Activated T-cell treated with anti-CD3 and anti-CD28 coated beads, Interleukin-2, amount 50 U/mL, for 72 hours (primary cell): ENCODE measurements at places on chromosomes 4 and X. TPM values are rescaled to one million over a fixed set of nuclear protein-coding genes. Genes with fewer than 3 reads are reported as not detected.

LONRF3 gene
- total RNA-seq = 3.3 TPM

PNMA5 gene
- total RNA-seq = 0.16 TPM

GRCh38 chr4:127138586-127138985 lies 494.2 kb upstream of the INTU start:
- H3K27me3 ChIP-seq = no peaks in the 10 kb centered on the region
- no peak overlapping the region for H3K27ac ChIP-seq
- no peaks in the 10 kb centered on the region for H3K4me1 ChIP-seq
- no peak overlapping the region for H3K4me3 ChIP-seq

DNA sequence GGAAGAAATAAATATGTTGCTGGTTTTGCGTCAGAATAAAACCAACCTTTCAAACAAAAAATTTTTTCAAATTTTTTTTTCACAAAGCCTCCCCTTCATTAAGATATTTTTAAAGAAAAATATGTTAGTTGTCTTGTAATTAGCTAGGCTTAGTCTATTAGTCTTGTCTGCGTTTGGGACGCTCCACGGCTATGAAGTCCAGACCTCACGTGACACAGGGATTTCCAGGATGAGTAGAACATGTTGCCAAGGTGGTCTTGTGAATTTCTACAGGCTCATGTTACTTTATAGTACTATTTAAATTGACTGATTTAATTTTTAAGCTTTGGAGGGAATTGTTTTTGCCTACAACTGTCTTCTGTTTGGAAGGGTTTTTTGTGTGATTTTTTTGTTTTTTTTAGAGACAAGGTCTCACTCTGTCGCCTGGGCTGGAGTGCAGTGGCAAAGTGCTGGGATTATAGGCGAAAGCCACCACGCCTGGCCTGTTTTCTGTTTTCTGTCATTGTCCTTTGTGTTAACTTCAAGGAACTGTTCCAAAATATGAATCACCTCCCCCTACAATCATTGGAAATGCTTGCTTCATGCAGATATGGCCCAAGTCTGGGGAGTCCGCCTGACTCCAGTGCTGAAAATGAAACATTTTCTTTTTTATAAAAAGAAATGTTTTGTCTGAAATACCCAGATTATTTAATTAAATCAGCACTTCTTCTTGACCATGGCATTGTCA lies 26.2 kb downstream of the TMEM144 start:
- H3K4me3 ChIP-seq = no peak overlapping the region
- no peak for DNase-seq
- H3K36me3 ChIP-seq = no peaks in the 10 kb centered on the region
- H3K27me3 ChIP-seq = no peaks in the 10 kb centered on the region

DNA sequence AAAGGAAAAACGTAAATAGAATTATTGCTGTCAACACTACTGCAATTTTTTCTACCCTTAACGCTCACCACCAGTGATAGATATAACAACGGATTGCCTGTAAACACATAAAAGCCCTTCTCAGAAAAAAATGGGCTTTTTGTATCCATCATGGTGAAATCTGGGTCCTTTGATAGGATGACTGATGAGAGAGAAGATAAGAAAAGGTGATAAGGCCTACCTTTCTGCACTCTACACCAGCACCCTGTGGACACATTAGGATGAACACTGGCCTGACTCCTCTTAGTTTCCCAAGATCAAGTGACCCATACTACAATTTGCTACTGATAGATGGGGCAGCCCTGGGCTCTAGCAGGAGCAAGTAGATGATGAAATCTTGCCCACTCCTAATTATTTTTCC lies 112.3 kb upstream of the RAP2C start:
- H3K27ac ChIP-seq = no peak overlapping the region
- H3K4me3 ChIP-seq = no peak overlapping the region
- no peak for DNase-seq
- H3K36me3 ChIP-seq = no peaks in the 10 kb centered on the region
- no peaks in the 10 kb centered on the region for H3K4me1 ChIP-seq

PAGE1 gene
- not detected for total RNA-seq

PDZD4 gene
- 0.82 TPM for total RNA-seq

C4orf46 gene
- total RNA-seq = 26.2 TPM

GRCh38 chr4:37244583-37245390 lies at the start of gene NWD2:
TSS of gene NWD2 (plus strand) at chr4:37244743. CDS start at chr4:37245068, 325 bp downstream.
- no peak within 1 kb of the TSS for H3K27ac ChIP-seq
- no peaks in the 10 kb centered on the region for H3K4me1 ChIP-seq
- no peak for DNase-seq
- H3K4me3 ChIP-seq = no peak within 1 kb of the TSS
- peaks cover 64% of the 10 kb centered on the region for H3K27me3 ChIP-seq
- H3K36me3 ChIP-seq = no peaks in the 10 kb centered on the region

GLRA2 gene
- not detected for total RNA-seq

- no peak for DNase-seq
- H3K27me3 ChIP-seq = no peaks in the 10 kb centered on the region
- no peaks in the 10 kb centered on the region for H3K36me3 ChIP-seq
- no peak overlapping the region for H3K27ac ChIP-seq
- H3K4me3 ChIP-seq = no peak overlapping the region
Observed at GRCh38 chr4:65521666-65522065, 148.6 kb downstream of the EPHA5 start.

DNA sequence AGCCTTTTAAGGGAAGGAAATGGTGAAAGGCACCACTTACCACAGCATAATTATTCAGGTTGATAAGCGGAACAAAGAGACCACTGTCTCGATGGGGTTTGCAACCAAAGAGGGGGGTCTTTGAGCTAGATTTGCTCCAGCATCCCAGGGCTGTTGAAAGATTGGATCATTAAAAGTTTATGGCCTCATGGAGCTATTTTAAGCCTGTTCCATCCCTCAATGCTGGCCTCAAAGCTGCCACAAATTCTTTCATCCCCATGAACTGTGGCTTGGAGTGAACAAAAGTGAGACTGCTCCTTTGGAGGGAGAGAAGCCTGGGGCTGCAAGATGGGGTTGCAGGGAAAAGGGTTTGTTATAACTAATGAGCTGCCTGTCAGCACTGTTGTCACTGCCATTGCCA lies 209.8 kb downstream of the RTL9 start:
- no peaks in the 10 kb centered on the region for H3K4me1 ChIP-seq
- H3K27me3 ChIP-seq = peaks cover 21% of the 10 kb centered on the region
- no peak for DNase-seq
- H3K36me3 ChIP-seq = no peaks in the 10 kb centered on the region
- H3K27ac ChIP-seq = no peak overlapping the region

DNA sequence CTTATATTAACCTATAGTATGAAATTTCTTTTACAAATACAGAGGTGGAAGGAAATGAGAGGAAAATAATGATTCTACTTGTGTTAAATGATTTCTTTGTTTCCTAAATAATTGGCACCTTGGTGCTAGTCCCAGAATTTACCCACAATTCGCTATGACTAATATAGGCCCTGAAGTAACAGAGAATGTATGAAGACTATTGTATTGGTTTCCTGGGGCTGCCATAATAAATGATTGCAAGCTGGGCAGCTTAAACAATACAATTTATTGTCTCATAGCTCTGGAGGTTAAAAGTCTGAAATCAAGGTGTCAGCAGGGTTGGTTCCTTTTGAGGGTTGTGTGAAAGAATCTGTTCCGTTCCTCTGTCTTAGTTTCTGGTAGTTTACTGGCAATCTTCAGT lies 74.8 kb upstream of the GPRIN3 start:
- H3K27ac ChIP-seq = no peak overlapping the region
- H3K27me3 ChIP-seq = peaks cover 5% of the 10 kb centered on the region
- peaks cover 5% of the 10 kb centered on the region for H3K36me3 ChIP-seq
- no peak for DNase-seq
- no peak overlapping the region for H3K4me3 ChIP-seq
- H3K4me1 ChIP-seq = no peaks in the 10 kb centered on the region

FRMPD4 gene
- total RNA-seq = not detected

- DNase-seq = no peak
- no peaks in the 10 kb centered on the region for H3K27me3 ChIP-seq
- H3K4me1 ChIP-seq = no peaks in the 10 kb centered on the region
- H3K4me3 ChIP-seq = no peak overlapping the region
- H3K27ac ChIP-seq = no peak overlapping the region
- H3K36me3 ChIP-seq = no peaks in the 10 kb centered on the region
Observed at GRCh38 chr4:27921231-27921630, 1060.6 kb downstream of the STIM2 start.

GRCh38 chr4:150321113-150321512 lies 242.9 kb downstream of the DCLK2 start:
- DNase-seq = no peak
- H3K4me3 ChIP-seq = no peak overlapping the region
- no peaks in the 10 kb centered on the region for H3K27me3 ChIP-seq
- H3K4me1 ChIP-seq = peaks cover 14% of the 10 kb centered on the region

GRCh38 chr4:133156096-133156495 lies 7.0 kb downstream of the PCDH10 start:
- H3K27me3 ChIP-seq = peaks cover 24% of the 10 kb centered on the region
- H3K4me3 ChIP-seq = no peak overlapping the region
- no peak overlapping the region for H3K27ac ChIP-seq
- no peak for DNase-seq

GLRB gene
- not detected for total RNA-seq

PAGE3 gene
- not detected for total RNA-seq

DNA sequence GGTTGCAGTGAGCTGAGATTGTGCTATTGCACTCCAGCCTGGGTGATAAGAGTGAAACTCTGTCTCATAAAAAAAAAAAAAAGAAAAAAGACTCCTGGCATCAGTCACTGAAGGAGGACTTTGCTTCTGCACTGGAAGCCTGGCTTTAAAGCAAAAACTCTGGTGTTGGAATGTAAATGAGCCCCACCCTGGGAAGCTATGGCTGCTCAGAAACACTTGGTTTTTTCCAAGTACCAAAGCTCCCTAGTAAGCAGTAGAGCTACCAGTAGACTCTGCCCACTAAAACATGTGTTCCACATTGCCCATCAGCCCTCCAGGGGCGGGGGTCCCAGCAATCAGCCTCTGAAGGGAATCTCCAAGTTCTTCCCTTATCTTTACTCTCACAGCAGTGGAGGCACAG lies 154.4 kb downstream of the SHROOM3 start:
- H3K4me3 ChIP-seq = no peak overlapping the region
- H3K4me1 ChIP-seq = peaks cover 7% of the 10 kb centered on the region
- no peak overlapping the region for H3K27ac ChIP-seq
- DNase-seq = no peak
- H3K27me3 ChIP-seq = peaks cover 59% of the 10 kb centered on the region

GRCh38 chr4:143341186-143341755 lies 4.6 kb downstream of the GAB1 start:
- H3K36me3 ChIP-seq = peaks cover 2% of the 10 kb centered on the region
- no peak overlapping the region for H3K4me3 ChIP-seq
- DNase-seq = no peak
- peaks cover 51% of the 10 kb centered on the region for H3K27me3 ChIP-seq

DNA sequence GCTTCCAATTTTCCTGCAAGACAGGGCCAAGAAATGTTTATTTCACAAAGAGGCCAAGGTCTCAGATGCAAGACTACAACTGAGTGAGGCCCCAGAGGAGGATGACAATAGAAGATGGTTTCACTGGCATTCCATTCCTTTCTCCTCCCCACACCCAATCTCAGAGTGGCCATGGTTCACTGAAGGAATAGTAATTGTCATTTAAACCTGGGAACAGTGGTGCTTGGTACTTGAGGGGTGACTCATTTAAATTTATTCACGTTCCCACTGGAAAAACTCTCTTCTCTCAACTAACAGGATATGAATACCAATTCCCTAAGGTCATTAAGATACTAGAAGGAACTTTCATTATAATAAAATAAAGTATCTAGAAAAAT lies 35.3 kb upstream of the CXCL8 start:
- no peak for DNase-seq
- no peaks in the 10 kb centered on the region for H3K36me3 ChIP-seq
- no peak overlapping the region for H3K27ac ChIP-seq
- H3K27me3 ChIP-seq = peaks cover 5% of the 10 kb centered on the region
- no peaks in the 10 kb centered on the region for H3K4me1 ChIP-seq

DNA sequence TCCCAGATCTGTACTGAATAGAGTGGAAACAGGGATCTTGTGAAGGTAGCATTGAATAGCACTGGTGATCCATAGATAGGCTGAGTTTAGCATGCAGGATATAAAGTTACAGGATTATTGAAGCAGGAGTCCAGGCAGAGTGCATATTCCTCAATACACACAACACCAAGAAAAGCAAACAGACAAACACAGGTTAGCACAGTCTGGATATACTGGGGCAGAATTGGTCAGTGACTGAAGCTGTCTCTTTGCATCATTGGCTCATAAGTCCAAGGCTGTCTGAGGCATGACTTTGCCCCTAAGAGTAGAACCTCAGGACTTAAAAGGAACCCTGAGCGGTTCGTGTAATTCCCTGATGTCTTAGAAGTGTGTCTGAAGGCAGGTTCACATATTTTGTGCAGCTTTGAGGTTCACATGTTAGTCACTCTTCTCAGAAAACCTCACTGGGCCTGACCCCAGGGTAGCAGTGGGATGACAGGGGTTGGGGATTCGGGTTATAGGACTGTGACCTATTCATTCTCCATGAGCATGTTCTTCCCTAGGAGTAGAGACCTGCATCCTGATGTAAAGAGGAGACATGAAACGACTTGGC lies 134.6 kb downstream of the AASDH start:
- H3K27me3 ChIP-seq = peaks cover 29% of the 10 kb centered on the region
- no peak overlapping the region for H3K4me3 ChIP-seq
- DNase-seq = no peak
- H3K4me1 ChIP-seq = no peaks in the 10 kb centered on the region
- no peaks in the 10 kb centered on the region for H3K36me3 ChIP-seq

DNA sequence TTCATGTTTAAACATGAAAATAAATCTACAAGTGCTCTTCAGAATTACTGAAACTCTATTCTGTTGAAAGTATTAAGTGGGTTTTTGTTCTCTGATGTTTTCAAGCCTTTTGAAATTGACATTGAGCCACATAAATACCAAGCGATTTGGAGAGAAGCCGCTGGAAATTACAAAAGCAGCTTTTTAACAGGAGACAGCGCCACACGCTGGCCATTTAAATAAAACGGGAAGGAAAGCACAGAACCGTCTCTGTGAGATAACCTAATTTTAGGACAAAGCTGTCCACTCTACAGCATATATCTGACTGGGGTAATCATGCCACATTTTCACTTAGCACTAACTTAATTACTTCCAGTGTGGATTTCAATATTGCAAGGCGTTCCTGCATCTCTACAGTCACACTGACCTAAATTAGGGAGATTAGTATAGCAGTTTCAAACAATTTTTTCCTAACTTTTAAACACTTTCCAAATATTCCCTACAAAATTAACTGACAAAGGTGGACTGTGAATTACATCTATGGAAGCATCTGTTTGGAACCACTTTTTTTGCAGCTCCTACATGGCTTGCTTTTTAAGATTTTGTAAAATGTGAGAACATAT lies 6.8 kb upstream of the ANOS1 start:
- H3K27ac ChIP-seq = no peak overlapping the region
- peak; percentile 28 for DNase-seq
- no peaks in the 10 kb centered on the region for H3K36me3 ChIP-seq
- peaks cover 21% of the 10 kb centered on the region for H3K27me3 ChIP-seq
